ENCODE measurements at places on chromosomes 2 and 18.

DNA sequence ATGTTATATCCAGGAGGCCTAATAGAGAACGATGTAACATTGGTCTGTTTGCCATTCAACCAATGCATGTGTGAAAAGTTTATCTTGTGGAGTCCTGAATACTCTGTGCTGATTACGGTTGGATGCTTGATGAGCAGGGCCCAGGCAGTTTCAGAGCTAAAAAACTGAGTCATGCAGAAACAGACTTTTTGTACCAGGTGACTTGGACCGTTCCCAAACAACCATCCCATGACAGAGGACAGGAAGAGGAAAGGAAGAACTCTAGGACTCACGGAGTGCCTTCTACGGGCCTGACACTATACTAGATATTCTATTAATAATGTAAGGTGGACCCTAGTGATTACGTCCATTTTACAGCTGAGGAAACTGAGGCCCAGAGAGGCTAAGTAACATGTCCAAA is 142.1 kb downstream of the ARHGAP28 start:
- DNase-seq, result no peak

DNA sequence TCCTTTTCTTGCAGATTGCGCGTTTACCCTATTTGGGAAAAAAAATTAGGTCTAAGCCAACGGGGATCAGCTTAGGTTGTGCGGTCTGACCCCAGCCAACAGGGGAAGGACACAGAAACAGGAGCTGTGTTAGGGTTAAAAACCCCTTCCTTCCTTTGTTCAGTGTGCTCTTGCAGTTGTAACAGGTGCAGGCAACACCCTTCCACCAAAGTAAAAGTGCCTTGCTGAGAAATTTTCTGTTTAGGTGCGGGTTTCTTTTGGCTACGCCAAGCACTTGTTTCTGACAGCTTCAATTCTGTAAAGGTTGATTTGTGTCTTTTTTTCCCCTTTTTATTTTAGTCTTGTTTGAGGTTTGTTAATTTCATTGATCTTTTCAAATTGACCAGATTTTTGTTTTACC is 92.5 kb downstream of the PTPN4 start:
- no peak for DNase-seq

DNA sequence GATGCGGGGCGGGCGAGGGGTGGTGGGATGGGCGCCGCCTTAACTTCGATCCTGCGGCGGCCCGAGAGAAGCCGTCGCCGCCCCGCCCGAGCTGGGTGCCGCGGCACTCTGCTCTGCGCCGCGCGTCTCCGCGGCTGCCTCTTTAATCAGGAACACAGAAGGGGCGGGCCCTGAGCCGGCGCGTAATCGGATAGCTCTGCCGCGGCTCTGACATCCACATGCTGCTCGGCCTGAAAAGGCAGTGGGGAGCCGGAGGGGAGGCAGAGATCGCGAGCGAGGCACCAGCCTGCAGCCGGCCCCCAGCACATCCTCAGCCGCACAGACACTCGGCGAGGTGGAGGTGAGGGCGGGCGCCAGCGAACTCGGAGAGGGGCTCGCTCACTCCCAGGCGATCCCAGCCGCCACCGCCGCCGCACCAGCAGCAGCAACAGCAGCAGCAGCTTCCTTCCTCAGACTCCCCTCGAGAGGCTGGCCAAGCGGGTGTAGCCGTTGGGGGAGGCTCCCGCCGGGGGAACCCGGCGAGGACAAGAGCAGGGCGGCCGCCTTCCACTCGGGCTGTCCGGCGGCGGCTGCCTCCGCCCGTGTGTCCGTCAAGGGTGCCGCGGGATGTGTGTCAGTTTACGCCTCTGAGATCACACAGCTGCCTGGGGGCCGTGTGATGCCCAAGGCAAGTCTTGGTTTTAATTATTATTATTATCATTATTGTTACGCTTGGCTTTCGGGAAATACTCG is at the start of gene NRP2:
Gene NRP2, plus strand, starts transcription at position 263 of the 732 bp plus-strand sequence. CDS start 790 bp downstream, outside the sequence.
- peak; percentile 22 for DNase-seq

- no peak for DNase-seq
Observed at GRCh38 chr2:28407131-28407975, 14.7 kb downstream of the FOSL2 start.

GRCh38 chr2:51720826-51721225 is 688.9 kb upstream of the NRXN1 start:
- DNase-seq, result no peak

DNA sequence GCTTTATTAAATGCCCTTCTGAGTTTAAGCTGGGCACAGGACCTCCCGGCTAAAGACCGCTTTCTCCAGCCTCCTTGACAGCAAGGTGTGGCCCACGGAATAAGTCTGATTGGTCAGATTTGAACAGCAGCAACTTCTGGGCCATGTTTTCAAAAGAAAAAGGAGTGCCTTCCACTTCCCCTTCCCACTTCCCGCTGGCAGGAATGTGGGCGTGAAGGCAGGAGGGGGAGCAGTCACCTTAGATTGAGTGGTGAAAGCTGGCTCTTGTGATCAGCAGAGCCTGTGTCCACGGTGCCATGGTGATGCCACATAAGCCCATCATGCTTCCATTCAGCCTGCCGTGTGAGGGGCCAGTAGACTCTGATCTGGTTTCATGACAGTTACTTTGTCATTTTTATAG is 136.6 kb upstream of the GLI2 start:
- DNase-seq, result no peak

DNA sequence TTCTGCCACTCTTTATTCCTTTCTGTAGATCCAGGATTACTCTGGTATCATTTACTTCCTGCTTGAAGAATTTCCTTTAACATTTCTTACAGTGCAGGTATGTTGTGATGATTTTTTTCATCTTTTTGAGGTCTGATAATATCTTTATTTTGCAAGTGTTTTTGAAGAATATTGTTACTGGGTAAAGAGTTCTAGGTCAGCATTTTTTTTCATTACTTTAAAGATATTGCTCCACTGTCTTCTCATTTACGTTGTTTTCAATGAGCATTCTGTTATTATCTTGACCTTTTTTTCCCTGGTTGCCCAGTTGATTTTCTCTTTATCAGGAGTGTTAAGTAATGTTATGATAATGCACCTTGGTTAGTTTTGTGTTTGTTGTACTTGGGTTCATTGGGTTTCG is 31.7 kb upstream of the TMEM247 start:
- no peak for DNase-seq

DNA sequence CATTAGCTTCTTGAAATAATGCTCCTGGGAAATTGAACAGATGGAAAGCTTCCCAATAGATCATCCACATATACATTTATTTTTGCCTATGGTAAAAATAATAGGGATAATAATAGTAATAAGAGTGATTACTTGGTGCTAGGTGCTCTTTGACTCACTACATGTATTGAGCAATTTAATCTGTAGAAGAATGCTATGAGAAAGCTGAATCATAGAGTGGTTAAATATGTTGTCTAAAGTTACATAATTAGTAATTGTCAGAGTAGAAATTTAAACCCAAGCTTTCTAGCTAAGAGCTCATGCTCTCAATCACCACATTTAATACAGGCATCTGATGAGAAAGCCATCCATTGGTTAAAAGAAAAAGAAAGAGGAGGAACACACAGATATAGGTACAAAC is 590.5 kb upstream of the SLC8A1 start:
- no peak for DNase-seq

- DNase-seq, result no peak
Observed at GRCh38 chr18:45745817-45746461, 22.0 kb downstream of the SLC14A1 start.

DNA sequence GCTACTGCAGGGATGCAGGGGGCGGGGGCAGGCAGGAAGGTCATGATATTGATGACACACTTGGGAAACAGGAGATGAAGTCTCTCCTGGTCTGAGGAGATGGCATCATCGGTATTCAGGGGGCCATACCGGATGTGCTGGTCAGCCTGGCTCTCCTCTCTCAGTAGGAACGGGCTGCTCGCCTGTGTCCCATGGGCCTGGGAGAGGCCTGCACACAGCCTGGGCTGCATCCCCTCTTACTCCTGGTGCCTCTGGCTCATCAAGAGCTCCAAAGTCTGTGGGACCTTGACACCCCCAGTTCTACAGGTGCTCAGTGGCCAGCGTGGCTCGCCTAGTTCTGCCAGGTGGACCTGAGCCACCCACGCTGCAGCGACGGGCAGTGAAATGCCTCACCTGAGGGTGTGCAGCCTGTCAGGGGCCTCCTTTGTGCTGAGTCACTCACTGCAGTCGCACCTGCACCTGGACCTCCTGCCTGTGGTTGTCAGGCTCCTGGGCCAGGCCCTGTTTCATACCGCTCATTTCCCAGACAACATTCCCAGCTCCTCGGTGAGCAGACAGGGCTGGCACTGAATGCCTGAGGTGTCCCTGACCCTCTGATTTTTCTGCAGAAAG is 18.6 kb upstream of the CNDP1 start:
- DNase-seq, result no peak

DNA sequence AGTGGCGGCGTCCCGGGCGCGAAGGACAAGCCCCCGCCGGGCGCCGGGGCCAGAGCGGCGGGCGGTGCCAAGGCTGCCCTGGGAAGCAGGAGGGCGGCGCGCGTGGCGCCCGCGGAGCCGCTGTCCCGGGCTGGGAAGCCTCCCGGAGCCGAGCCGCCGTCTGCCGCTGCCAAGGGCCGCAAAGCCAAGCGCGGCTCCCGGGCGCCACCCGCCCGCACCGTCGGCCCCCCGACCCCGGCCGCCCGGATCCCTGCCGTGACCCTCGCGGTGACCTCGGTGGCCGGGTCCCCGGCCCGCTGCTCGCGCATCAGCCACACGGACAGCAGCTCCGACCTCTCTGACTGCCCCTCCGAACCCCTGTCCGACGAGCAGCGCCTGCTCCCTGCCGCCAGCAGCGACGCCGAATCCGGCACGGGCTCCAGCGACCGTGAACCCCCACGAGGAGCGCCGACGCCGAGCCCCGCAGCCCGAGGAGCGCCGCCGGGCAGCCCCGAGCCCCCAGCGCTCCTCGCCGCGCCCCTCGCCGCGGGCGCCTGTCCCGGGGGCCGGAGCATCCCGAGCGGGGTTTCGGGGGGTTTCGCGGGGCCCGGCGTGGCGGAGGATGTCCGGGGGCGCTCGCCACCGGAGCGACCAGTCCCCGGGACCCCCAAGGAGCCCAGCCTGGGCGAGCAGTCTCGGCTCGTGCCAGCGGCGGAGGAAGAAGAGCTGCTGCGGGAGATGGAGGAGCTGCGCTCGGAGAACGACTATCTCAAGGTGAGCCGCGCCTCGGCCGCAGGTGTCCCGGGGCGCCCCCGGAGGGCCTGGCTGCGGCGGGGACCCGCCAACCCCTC is 820 bp downstream of the MTCL1 start:
- no peak for DNase-seq

GRCh38 chr18:9719421-9719981 is 11.4 kb downstream of the RAB31 start:
- DNase-seq, result peak; percentile 73

DNA sequence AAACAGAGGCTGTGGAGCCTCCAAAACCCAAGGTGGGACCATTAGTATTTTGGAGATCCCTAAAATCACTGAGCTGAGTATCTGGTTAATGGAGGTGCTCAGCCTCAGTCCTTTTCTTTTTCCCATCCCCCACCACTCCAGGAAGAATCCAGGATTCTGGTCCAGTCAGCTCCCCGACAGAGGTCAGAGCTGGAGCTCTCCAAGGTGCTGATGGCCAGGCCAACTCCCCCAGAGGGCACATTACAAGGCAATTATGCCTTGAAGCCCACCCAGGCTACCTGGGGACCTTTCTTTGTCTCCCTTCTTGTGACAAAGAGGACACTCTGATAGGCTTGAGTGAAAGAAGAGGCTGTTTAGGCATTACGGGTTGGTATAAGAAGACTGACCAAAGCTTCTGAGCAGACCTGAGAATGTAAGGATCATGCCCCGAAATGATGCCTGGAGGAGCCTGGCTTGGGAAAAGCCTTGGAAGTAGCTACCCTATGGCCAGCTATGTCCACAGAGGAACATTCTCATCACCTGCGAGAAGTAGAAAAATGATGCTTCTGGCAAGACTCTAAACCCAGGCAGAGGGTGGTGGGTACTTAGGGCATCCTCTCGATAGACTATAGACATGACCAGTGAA is 102.5 kb upstream of the LDAH start:
- DNase-seq, result no peak

GRCh38 chr2:232791518-232791917 is 15.2 kb upstream of the KCNJ13 start:
- DNase-seq, result no peak

- no peak for DNase-seq
Observed at GRCh38 chr18:78711316-78711715, 268.3 kb upstream of the SALL3 start.

DNA sequence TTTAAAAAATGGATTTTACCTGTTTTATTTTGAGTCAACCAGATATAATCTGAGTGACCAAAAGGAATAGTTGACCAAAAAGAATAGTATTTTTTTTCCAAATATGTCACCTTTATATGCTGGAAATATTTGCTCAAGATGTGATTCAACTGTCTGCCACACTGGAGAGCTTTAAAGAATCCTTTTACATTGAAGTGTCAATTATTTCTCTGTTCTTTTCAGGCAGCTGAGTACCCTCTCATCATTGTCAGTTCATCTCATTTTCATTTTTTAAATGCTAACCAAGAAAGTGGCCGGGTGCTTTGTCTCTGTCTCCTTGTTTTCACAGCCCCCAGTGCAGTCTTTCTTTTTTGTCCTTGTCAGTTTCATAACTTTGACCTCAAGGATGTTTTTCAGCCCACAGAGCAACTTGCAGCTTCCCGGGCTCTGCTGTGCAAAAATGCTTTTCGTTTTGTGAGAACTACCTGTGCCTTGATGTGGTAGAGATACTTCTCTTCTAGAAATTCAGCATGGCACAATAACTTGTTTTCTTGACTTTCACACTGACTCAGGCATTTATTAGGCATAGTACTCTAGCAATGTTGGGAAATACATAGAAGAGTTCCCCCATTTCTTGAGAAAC is 23.4 kb upstream of the CERS6 start:
- DNase-seq, result no peak

- no peak for DNase-seq
Observed at GRCh38 chr2:209388446-209389037, 35.3 kb upstream of the MAP2 start.

DNA sequence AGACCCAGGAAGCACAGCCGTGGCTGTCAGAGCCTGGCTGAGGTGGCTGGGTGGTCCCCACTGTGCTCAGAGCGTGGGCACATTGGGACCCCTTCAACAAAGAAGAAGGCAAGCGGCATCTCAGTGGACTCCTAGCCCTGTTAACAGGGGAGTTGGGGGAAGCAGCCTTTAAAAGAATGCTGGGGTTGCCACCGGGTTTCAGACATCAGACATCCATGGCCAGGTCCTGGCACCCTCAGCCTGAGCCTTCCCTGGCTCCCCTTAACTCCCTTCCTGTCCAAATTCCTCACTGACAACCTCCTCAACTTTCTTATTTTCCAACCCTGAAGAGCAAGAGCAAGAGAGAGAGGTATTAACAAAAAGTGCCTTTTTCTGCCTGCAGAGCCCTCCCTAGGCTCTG is 24.8 kb upstream of the GNAL start:
- DNase-seq, result no peak

- no peak for DNase-seq
Observed at GRCh38 chr2:156956161-156956560, 301.3 kb upstream of the GALNT5 start.

All from SW 1271 (cell line).